ENCODE measurements at places on chromosomes 12 and 14.

DNA sequence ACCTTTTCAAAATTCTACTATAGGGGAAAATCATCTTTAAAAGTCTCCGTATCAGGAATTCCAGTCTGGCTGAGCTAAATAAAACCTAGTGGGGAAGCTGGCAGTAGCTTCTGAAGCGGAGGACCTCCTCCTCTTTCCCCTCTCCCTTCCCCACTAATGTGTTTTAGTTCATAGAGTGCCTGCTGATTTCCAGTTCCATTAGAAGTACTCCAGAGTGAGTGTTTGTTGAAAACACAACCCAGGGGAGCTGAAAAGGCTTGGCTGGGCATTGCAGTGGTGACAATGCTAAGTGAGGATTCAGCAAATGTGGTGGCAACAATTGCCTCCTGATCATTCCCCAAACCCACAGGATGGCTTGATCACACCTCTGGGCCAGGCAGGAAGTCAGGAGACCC lies 144.2 kb upstream of the FRMD6 start:
- no peak for DNase-seq

GRCh38 chr12:73106296-73106695 lies 834.1 kb downstream of the TRHDE start:
- peak; percentile 42 for DNase-seq

- no peak for DNase-seq
Observed at GRCh38 chr14:36207500-36207899, 31.0 kb upstream of the PTCSC3 start.

DNA sequence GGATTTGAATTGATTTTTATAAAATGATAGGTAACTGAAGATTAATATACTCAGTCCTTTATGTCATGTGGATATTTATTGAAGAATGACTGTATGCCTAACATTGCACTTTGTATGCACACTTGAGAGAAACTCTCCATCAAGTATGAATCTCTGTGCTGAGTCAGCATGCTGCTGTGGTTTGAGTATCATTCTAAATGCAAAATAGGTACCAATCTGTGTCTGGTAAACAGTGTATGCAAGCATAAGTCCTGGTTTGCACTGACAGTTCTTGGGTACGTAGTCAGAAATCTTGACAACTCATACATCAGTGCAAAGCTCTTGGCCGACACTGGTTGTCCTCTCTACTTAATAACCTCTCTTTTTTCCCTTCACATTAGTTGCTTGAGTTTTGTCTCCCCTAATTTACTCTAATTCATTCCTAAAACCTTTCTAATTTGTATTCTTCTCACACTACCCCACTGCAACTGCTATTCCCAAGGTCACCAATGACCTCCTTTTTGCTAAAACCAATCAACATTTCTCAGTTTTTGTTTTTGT lies 21.8 kb downstream of the MGAT4C start:
- no peak for DNase-seq

- no peak for DNase-seq
Observed at GRCh38 chr12:116299064-116299463, 21.6 kb upstream of the MED13L start.

- no peak for DNase-seq
Observed at GRCh38 chr12:49971141-49971540, 1.6 kb upstream of the AQP6 start.

- DNase-seq, result no peak
Observed at GRCh38 chr12:131883521-131883900, 10.9 kb upstream of the ULK1 start.

DNA sequence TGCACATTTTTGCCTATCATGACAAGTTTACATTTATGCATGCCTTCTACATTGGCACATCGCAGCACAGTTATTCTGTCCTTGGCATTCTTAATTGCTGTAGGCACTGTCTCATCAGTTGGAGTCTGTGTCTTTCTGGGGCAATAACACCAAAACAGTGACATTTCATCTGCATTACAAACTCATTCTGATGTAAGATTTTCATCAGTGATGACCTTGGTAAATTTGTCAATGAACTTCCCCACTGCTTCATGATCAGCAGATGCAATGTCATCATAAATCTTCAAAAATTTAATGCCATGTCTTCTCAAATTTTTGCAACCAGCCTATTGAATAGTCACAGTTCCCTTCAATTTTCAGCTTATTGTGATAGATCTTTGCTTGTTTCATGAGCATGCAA lies 85.5 kb downstream of the CAPZA3 start:
- no peak for DNase-seq

DNA sequence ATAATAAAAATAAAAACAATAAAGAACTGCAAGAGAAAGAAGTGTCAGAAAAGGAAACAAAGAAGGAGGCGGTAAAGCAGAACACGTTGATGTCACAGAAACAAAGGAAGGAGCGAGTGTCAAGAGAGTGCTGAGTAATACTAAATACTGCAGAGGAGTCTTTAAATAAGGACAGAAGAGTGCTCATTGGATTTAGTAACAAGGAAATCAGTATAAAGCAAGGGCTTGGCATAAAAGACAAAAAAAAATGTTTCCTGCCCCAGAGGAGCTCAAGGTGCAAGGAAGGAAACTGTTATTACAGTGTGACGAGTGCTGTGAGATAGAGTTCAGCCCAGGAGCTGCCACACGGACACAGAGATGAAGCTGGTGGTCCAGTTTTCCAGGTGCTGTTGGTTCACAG lies 8.4 kb upstream of the TUBA1A start:
- DNase-seq, result no peak

DNA sequence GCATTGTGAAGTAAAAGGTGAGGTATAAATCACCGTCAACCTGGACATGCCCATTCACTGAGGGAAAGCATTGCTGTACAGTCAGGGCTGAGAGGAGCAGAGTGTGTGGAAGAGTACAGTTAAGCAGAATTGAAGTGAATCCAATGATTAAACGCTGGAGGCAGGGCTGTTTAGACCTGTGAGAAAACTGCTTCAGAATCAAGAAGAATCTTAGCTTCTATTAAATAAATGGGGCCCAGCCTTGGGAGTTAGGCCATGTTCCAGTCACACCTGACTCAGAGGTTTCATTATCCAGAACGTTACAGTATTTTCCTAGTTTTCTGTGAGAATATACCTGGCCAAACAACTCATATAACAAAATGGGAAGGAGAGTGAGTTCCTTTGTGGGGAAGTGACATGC lies 86.9 kb downstream of the ATP23 start:
- no peak for DNase-seq

- no peak for DNase-seq
Observed at GRCh38 chr12:101173197-101173749, 36.8 kb downstream of the SLC5A8 start.

DNA sequence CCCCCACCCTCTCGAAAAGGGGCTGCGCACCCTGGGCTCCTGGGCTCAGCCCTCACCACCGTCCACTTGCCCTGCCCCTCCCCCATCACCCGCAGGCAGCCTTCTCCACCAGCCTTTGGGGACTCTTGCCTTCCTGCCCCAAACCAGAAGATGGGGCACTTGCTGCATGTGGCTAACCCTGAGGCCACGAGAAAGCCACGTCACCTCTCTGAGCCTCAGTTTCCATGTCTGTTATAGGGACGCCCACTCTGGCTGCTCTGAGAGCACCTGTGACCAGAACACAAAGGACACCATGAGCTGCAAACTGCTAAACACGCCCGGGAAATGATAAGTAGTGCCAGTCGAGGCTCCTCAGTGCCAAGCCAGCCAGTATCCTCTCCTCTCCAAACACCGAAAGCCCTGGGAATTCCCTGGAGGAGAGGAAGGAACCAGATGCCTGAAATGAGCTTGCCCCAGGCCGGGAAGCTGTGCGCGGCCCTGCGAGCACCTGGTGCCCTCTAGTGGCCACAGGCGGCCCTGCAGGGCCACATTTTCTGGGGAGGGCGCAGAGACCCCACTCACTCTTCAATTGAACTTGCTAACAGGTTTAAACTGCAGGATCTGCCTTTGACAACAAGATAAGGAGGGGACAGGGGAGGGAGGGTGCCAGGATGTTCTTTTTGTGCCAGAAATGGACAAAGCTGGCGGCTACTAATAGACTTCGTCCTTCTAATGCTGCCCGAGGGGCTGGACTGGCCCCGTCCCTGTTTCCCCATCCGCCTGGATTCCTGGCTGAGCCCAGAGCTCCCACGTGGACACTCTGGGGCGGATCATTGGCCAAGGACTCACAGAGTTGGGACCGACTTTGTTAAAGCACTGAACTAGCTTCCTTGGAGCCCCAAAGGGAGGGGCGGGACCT lies 10.2 kb upstream of the SERPINA9 start:
- DNase-seq, result peak; percentile 93

DNA sequence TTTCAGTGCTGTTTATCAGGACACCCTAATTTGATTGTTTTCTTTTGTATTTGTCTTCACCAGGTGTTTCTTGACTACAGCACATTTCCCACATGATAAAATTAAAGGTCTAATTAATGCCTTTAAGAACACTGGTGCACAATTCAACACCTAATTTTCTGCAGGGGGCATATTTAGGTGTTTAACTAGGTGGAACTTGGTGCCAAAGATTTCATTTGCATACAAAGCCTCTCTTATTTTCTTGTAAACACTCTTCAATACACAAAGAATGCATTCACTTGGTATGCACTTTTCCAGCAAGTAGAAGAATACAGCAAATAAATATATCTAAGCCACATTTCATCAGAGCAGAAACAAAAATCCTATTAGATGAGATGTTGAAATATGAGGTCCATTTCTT lies 646.2 kb upstream of the FOXG1 start:
- DNase-seq, result no peak

DNA sequence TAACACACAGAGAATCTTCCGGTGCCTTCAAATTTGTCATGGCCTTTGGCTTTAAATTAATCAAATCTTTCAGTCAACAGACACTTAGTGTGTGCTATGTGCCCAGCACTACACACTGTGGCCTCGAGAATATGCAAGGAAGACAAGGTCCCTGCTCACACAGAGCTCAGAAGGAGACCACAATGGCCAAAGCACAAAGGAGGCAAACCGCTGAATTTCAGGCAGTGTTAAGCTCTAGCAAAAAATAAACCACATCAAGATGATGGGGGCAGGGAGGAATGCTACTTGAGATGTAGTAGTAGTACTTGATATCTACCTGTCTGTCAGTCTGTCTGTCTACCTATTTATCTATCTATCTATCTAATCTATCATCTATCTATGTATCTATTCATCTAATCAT lies 227.9 kb downstream of the TMEM132D start:
- no peak for DNase-seq

GRCh38 chr12:12333407-12334366 lies 16.4 kb downstream of the MANSC1 start:
- no peak for DNase-seq

GRCh38 chr14:90003526-90004307 lies 48.0 kb downstream of the TDP1 start:
- no peak for DNase-seq

- no peak for DNase-seq
Observed at GRCh38 chr12:107094183-107094448, 767 bp upstream of the CRY1 start.

DNA sequence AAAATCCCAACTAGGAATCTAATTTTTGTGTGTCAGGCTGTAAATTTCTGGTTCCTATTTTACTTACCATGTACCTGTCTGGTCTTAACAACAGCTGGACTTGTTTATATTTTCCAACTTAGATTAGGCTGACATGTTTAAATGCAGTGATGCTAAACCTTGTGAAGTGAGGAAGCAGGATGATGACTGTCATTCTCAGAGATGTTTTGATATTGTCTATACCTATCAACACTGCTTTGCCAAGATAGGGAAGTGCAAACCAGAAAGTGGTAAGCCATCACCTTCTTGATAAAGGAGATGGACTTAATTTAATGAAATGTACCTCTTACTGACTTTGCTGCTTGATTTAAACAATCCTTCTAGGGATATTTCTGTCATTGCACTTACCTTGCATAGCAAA lies 2.1 kb downstream of the BICD1 start:
- no peak for DNase-seq

DNA sequence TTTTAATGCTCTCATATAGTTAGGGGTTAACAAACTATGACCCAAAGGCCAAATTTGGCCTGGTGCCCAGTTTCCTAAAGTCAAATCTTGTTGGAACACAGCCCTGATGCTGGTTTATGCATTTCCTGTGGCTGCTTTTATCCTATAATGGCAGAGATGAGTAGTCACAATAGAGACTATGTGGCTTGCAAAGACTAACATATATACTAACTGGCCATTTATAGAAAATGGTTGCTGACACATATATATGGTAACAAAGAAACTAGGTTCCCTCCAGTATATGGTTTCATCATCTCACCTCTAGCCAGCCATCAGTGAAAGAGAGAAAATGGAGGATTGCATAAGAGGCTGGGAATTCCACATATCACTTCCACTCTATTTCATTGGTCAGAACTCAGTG lies 10.8 kb downstream of the NAV3 start:
- no peak for DNase-seq

GRCh38 chr12:4261655-4262054 lies 11.9 kb upstream of the CCND2 start:
- DNase-seq, result no peak

DNA sequence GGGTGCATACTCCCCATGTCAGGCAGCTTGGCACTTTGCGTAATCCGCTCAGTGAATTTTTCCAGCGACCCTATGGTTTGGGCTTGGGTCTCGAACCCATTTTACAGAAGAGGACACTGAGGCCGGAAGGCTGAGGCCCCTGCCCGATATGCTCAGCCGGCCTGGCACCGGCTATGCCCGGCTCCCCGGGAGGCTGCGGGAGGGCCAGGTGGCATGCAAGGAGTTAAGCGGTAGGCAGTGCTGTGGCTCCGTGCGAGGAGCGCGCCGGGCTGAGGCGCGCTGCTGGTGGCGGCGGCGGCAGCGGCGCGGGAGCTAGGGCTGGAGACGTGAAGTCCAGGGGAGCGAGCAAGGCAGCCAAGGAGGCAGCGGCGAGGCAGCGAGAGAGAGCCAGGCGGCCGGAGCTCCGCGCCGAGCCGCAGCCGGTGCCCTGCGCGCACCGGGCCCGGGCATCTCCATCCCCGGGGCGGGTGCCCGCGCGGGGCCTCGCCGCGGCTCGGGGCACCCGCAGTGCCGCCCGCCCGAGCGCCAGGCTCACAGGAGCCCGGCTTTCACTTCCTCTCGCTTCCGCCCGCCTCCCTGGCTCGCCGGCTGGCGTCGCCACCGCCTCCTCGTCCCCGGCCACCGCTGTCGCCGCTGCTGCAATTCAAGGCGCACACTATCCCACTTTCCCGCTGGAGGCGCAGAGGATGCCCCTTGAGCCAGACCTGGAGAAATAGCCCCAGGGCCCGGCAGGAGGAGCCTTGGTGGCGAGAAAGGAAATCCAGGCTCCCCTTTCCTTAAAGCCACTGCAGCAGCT lies at the start of gene WSCD2:
WSCD2 (plus strand) TSS at position 272 of the 796 bp plus-strand sequence. CDS start 66,545 bp downstream, outside the sequence.
- DNase-seq, result peak; percentile 92

DNA sequence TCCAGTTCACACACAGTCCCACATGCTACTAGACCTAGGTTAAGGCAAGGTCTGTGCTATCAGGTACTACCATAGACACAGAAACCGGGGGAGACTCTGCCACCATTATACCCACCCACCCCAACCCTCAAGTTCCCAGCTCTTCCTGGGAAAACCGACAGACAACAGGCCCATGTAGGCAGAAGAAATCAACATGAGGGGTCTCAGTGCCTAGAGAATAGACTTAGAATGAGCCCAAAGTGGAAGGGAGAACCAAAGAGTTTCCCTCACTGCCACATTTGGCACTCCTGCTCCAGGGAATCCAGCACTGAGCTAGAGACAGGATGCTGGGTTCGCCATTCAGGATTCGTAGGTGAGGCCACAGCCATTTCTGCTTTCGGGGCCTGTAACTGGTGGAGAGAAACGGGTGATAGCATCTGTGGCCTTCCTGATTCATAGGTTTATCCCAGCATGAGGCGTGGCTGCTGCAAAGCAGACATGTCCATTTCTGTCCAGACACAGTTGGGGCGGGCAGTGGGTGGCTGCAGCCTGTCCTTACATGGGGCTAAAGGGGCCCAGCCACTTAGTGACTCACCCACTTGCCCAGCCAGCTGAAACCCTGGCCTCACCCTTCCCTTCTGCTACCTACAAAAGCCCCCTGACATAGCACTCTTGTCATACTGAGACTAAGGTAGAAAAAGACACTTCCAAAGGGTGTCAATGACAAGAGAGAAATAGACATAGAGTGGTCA lies 69.4 kb downstream of the IRF2BPL start:
- DNase-seq, result no peak

All from H9 (cell line).